T1000 (cell line): ENCODE measurements at places on chromosomes 12 and 14.

DNA sequence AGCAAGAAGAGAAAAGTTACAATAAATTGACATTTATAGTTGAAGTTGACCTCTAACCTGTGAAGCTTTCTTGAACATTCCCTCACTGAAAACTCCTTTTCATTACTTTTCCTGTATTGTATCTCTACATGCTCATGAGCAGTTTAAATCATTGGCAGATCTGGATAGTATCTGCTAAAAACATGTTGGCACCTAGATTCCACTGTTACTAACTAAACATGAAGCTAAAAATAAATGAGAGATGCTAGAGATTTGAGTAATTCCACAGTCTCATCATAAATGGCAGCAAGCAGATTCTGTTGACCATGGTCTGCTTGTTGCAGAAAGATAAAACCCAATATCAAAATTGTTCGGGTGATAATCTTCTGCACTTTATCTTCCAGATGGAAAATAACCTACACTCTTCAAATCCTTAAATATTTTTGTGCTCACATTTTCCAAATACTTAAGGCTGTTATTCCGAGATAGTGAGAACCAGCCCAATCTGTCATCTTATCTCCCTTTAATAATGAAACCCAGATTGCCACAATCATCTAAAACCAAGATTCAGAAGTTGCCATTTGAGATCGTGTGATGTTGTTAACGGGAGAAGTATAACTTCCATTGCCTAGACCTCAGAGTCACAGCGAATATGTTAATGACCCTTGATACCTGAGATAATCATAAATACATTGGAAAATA, 171.0 kb upstream of the DAAM1 start:
- no peak for DNase-seq

DNA sequence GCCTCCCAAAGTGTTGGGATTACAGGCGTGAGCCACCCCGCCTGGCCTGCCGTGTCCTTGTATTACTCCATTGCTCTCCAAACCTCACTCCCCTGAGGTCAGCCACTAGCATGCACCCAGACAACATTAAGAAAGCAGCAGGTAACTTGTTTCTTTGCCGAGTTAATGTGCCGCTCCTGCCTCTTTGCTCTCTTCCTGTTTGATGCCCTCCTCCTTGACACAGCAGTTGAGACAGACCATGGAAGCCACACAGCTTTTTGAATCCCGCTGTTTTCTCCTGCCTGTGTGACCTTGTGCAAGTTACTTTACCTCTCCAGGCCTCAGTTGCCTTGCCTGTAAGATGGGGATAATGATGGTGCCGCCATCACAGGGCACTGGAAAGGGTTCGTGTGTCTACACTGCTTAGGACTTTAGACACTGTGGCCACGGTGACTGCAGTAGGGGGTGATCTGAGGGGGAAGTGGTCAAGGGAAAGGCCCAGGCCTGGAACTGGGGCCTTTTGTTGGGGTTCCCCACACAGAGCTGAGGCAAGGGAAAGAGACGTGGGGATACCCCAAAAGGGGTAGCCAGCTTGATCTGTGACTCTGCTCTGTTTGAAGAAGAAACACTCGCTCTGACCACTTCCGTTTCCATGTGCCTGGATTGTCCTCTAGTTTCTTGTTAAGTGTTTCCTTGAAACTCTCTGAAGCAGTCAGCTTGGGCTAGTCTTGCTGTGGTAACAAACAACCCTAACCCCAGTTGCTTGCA, 69.3 kb downstream of the RIN3 start:
- no peak for DNase-seq

DNA sequence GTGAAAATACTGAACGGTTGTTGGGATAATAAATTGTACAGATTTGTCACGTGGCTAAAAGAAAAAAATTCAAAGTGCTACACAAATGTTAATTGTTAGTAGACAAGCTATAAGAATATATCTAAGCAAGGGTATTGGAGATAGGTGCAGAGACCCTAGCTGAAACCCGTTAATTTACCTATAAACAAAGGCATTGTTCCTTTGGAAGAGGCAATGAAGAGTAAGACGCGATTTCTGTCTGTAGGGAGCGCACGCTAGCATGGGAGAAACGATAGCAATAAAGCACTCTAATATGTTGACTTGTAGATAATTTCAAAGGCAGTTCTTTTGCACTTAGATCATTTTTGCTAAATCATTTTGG, 565 bp downstream of the CCDC77 start:
- DNase-seq: no peak

DNA sequence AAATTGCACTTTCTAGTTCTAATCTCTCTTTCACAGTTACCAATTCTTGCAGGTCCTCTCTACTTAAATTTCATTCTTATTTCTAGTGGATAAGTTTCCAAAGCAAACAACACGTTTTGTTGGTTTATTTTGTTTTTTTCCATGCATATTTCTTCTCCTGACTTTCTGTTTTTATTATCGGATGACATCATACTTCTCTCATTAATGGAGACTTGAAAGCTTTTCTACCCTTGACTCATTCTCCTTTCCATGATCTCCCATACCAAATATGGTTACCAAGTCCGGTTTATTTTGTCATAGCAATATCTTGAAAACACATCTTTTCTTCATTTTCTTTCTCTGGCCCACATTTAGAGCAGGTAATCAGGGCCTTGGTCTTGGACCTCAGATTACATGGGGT, 796.5 kb downstream of the GALC start:
- DNase-seq: no peak

DNA sequence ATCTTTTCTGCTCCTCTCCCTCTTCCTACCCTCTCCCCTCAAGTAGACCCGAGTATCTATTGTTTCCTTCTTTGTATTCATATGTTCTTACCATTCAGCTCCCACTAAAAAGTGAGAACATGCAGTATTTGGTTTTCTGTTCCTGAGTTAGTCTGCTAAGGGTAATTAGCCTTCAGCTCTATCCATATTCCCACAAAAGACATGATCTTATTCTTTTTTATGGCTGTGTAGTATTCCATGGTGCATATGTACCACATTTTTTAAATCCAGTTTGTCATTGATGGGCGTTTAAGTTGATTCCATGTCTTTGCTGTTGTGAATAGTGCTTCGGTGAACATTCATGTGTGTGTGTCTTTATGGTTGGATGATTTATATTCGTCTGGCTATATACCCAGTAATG, 32.2 kb downstream of the CRADD start:
- DNase-seq: no peak

GRCh38 chr14:76697246-76697905, 63.9 kb upstream of the VASH1 start:
- DNase-seq: no peak

DNA sequence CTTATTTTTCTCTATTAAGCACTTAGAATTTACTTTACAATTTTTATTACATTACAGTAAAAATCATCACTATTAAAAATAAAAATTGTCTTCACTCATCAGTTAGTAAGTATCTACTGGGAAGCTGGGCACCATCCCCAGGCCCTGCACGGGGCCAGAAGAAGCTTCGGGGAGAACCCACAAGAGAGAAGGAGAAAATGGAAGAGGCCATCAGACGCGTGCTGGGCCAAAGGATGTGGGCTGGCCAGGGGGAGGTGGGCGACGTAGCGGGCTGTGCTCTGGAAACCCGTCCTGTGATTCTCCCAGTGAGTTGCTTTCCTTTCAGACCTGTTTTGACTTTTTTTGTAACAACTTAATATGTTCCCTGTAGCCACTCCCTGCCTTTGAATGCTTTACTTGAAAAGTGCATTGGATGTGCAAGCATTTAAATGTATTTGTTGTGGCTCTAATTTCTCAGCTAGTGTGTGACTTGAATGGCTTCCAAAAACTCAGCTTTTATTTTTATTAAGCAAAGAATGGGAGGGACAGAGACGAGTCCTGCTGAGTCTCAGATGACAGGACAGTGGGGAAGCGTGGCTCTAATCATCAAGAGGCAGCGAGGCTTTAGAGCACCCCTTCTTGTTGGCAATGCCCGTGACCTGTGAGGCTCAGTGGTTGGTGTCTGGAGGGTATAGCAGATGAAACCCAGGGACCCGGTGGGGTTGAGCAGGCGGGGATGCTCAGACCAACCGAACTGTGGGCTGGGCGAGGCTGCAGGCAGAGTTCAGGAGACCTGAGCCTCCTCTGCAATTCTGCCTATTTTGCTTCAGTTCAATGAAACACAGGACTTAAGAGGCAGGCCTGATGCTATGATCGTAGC, 38.8 kb downstream of the SYNE3 start:
- no peak for DNase-seq

- no peak for DNase-seq
Observed at GRCh38 chr12:46152456-46152855, 116.4 kb downstream of the SLC38A1 start.

DNA sequence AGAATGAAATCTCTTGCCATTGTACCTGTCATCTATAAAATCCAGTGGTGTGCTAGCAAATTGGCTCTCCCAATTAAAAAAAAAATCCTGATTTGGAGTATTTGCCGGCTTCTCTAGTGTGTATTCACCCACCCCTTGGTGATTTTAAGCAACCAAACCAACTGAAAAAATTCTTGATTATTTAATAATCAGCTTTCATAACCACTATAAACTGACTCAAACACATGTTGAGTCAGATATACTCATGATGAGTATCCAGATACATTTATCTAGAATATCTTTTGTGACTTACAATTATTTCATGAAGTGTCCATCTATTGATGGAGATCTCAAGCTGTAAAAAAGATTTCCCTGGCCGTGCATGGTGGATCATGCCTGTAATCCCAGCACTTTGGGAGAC, 205.4 kb downstream of the RASSF9 start:
- no peak for DNase-seq

DNA sequence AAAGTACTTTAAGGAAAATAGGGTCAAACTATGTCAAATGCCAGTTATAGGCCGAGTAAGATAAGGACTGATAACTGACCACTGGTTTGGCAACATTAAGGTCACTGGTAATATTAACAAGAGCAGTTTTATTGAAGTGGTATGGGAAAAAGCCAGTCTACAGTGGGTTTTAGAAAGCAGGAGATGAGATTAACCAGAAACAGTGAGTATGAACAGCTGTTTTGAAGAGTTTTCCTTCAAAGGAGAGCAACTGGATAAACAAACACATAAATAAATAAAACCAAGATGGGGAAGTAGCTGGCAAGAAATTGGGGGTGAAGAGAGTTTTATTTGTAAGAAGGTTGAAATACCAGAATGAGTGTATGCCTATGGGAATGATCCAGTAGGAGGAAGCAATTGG, 30.3 kb downstream of the KITLG start:
- no peak for DNase-seq

GRCh38 chr12:131117438-131118245, 163.9 kb downstream of the ADGRD1 start:
- no peak for DNase-seq

DNA sequence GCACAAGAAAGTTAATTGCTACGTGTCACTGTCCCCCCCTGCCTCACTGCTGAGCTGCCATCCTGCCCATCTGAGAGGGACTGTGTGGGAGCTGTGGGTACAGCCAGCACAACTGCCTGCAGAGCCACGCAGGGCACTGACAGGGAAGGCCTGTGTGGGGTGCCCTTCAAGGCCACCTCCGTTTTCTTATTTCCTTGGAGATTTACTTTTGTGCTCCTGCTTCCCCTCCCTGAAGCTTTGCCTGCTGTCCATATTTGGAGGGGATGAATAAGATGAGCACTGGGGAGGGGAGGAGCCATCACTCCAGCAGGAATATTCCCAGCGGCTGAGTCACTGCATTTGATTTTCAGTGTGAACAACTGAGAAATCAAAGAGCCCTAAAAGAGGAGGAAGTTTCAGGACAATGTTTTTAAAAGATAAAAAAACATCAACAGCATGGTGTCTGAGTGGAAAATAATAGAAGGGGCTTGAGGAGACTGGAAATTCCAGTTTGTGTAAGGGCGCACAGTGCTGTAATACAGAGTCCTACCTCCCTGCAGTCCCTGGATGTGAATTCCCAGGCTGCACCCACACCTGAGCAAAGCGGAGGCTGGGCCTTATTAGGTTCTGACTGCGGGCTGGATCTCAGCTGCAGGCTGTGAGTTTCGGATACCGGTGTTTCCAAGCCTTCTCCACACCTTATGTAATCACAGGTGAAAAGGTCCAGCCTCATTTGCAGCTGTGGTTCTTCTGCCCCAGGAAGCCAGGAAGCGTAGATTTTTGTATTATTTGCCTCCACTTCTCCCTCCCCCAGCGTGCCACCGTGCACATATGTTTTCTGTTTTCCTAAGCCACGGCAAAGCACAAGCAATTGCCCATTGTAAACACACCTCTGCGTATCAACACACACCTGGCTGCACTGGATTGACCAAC, 192.6 kb upstream of the BCL2L14 start:
- DNase-seq: no peak

DNA sequence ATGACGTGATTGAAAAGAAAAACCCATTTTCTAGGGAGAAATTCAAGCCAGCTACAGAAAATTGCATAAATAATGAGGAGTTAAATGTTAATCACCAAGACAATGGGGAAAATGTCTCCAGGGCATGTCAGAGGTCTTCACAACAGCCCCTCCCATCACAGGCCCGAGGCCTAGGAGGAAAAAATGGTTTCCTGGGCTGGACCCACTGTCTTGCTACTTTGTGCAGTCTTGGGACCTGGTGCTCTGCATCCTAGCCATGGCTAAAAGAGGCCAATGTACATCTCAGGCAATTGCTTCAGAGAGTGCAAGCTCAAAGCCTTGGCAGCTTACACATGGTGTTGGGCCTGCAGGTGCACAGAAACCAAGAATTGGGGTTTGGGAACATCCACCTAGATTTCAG, 65.3 kb downstream of the TUNAR start:
- no peak for DNase-seq
